ENCODE measurements at places on chromosomes 6 and 20.
A peak's percentile ranks its signal among the peaks of the same experiment; 100 is the strongest.

- H3K4me1 ChIP-seq = no peaks in the 10 kb centered on the region
- H3K27me3 ChIP-seq = no peaks in the 10 kb centered on the region
- DNase-seq = no peak
- H3K4me3 ChIP-seq = no peak overlapping the region
- H3K27ac ChIP-seq = no peak overlapping the region
- no peaks in the 10 kb centered on the region for H3K36me3 ChIP-seq
These were observed 225.1 kb downstream of the TBX18 start for GRCh38 chr6:84539122-84539856.

- no peak overlapping the region for H3K4me3 ChIP-seq
- DNase-seq = no peak
- peaks cover 14% of the 10 kb centered on the region for H3K36me3 ChIP-seq
- H3K27me3 ChIP-seq = peaks cover 9% of the 10 kb centered on the region
These were observed 25.5 kb upstream of the FKBP1A start for GRCh38 chr20:1418350-1418749.

DNA sequence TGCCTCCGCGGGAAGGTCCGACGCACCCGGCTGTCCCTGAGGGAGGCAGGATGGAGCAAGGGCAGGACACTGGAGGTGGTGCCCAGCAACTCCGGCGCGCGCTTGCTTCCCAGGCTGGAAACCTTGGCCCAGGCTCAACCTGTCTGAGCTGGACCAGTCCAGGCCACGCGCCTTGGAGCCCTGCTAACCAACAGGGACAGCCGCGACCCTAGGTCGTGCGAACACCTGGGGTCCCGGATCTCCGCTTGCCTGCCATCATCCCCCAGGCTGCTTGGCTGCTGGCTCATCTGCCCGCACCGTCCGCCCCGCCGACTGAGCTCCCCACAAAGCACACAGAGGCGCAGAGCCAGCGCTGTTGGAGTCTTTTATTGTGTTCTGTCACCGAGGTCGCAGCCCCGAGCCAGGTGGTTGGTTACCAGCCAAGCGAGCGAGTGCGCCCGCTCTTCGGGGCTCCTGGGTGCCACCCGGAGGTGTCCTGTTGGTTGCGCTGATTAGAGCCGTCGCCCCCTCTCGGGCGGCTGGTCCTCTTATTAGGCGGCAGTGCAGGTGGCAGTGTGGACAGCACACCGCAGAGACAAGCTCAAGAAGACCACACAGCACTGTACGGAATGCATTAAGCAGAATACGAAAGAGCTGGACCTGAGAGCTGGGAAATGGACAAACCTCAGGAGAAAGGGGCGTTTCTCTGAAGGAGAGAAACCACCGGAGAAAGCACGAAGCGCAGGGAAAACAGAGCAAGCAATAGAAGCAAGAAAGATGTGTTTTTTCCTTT, 3.8 kb downstream of the COL12A1 start:
- H3K27ac ChIP-seq = no peak overlapping the region
- H3K4me3 ChIP-seq = no peak overlapping the region
- no peak for DNase-seq
- H3K36me3 ChIP-seq = peaks cover 6% of the 10 kb centered on the region

- no peak overlapping the region for H3K27ac ChIP-seq
- no peaks in the 10 kb centered on the region for H3K27me3 ChIP-seq
These were observed 14.8 kb downstream of the SLC17A5 start for GRCh38 chr6:73639040-73639439.

DNA sequence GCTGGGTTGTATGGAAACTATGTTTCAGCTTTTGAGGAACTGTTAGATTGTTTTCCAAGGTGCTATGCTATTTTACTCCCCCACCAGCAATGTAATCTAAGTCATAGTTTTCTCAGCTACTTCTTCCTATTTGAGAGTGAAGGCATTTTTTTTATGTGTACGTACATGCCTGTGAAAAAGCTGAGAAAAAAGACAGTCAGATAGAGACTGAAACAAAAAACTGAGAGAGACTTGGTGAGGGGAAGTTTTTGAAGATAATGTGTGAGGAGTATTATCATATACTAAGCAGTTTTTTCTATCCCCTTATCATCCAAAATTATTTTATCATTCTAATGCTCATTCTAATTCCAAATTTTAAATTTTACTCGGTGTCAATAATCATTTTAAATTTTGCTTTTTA, 780.0 kb downstream of the BCKDHB start:
- no peaks in the 10 kb centered on the region for H3K36me3 ChIP-seq
- H3K4me3 ChIP-seq = no peak overlapping the region
- no peaks in the 10 kb centered on the region for H3K4me1 ChIP-seq
- H3K27me3 ChIP-seq = no peaks in the 10 kb centered on the region

DNA sequence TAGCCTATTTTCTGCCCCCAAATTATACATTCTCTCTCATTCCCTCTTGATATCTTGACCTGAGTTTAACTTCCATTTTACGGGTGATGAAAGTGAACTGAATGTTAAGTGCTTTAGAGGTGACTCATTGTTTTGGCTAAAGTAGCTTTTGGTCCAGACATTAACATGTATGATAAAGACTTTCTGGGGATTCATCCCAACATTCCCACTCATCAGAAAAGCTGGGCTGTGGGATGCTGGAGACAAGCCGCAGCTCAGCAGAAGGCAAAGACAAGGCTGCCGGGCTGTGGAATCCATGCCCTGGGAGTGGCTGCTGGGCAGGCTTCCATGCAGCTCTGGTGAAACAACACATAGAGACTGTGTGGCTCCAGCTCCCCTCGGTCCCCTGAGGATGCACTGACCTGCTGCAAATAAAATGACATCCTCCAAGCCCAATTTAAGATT, 89.9 kb upstream of the SYNDIG1 start:
- H3K4me1 ChIP-seq = no peaks in the 10 kb centered on the region
- H3K27ac ChIP-seq = no peak overlapping the region
- H3K27me3 ChIP-seq = no peaks in the 10 kb centered on the region
- H3K36me3 ChIP-seq = no peaks in the 10 kb centered on the region
- DNase-seq = no peak

GRCh38 chr6:129686941-129687627, 22.9 kb downstream of the ARHGAP18 start:
- H3K36me3 ChIP-seq = peaks cover 12% of the 10 kb centered on the region
- peaks cover 74% of the 10 kb centered on the region for H3K4me1 ChIP-seq
- no peaks in the 10 kb centered on the region for H3K27me3 ChIP-seq
- peak overlapping the region; percentile 4 for H3K4me3 ChIP-seq

- H3K36me3 ChIP-seq = no peaks in the 10 kb centered on the region
- peaks cover 11% of the 10 kb centered on the region for H3K27me3 ChIP-seq
- peak; percentile 33 for DNase-seq
- no peak overlapping the region for H3K4me3 ChIP-seq
These were observed 163.9 kb downstream of the ANKRD60 start for GRCh38 chr20:58064411-58065010.
